ENCODE measurements at places on chromosomes 4 and X.

DNA sequence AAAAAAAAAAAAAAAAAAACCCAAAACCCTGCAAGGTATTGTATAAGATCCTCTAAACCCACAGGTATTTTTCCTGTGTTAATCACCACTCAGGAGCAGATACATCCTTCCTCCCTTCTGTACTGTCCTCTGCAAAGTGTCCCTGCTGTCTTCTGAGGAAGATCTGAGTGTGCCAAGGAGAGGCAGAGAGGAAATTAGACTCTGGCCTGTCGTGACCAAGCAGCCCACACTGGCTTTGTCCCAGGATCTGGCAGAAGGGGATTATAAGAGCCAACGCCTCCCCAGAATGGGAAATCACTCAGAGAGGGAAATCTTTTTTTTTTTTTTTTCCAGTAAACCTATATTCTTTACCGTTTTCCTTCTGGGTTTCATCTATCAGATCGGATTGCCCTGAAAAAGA is 39.6 kb downstream of the PTCHD1 start:
- DNase-seq, result no peak

DNA sequence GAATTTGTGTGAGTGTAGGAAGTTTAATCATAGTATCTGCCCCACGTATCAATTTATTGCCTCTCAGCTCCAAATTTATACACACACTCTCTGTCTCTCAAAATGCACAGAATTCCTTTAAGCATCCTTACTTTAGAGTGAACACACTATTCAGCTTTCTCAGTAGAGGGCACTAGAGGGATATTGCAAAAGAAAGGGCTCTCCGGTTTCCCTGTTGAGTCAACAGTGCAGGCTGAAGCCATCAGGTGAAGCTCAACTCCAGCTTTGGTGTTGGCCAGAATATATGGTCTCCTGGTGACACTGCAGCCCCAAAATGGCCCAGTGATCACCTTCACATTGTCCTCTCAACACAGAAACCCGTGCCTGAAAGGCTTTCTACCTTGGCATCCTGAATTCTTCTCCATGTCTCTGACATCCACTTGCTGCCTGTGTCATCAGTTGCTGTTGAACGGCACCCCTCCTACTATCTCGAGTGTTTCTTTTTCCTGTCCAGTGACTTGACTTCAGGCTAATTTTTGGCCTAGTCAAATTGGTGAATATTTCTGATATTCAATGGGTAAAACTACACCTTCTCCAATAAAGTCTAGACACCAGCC is 670.5 kb downstream of the GABRG1 start:
- DNase-seq, result no peak

DNA sequence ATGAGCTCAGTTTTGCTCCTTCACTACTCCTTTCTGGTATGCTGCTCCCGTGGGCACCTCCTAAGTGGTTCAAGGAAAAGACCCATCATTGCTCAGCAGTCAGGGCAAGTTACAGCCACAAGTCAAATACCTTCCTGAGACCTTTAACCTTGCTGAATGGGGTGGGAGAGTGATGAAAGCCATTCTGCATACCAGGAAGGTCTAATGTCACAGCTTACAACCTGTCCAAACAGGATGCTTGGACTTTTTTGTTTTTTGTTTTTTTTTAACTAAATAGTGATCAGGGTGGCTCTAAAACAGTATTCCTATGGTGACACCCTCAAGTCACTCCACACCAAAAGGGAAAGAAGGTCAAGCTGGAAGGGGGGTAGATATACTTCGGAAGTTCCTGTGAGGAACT is 93.1 kb downstream of the GPC3 start:
- DNase-seq, result no peak

GRCh38 chr4:41461780-41462307 is 76.1 kb upstream of the LIMCH1 start:
- DNase-seq, result no peak

DNA sequence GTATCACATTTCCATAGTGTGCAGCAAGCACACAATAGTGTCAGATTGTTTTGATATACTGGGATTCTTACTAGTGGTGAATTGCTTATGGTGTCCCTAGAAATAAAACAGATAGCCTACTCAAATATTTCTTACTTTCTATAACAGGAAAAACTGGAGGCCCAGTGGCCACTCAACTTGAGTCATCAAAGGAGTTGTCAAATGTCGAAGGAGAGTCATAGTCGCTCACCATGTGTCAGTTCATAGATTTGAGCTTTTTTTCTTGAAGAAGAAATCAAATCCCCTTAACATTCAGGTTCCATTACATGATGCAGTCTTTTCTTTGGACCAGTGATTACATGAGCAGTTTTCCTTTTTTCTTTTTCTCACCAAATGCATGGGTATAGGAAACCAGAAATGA is 1271.0 kb downstream of the RAPGEF2 start:
- no peak for DNase-seq

DNA sequence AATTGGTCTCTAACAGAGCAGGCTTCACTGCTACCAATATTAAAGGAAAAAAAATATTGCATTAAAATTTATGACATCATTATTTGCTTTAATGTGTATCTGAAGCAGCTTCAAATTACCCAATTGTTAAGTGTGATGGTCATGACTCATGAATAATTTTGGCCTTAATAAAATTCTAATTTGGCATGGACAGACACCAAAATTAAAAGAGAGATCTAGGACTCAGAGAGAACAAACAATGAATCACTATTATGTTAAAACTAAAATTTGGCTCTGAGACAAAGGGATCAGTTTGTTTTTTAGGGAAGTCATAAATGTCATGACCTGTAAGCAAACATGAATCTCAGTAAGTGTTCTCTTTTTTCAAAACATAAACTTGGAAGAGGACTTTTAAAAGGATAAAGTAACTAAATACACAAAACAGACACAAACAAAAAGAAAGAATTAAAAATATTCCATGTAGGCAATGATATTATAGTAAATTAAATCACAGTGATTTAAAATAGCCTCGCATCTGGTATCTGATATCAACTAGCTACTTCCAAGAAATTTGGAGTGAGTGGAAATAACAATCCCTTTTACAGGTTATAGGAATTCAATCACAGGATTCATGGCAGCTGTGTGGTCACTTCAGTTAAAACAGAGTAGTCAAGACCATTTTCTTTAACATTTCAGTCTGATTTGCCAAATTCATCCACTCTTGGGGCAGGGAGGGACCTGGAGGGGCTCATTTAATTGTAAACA is 11.6 kb downstream of the VEGFC start:
- DNase-seq, result no peak

DNA sequence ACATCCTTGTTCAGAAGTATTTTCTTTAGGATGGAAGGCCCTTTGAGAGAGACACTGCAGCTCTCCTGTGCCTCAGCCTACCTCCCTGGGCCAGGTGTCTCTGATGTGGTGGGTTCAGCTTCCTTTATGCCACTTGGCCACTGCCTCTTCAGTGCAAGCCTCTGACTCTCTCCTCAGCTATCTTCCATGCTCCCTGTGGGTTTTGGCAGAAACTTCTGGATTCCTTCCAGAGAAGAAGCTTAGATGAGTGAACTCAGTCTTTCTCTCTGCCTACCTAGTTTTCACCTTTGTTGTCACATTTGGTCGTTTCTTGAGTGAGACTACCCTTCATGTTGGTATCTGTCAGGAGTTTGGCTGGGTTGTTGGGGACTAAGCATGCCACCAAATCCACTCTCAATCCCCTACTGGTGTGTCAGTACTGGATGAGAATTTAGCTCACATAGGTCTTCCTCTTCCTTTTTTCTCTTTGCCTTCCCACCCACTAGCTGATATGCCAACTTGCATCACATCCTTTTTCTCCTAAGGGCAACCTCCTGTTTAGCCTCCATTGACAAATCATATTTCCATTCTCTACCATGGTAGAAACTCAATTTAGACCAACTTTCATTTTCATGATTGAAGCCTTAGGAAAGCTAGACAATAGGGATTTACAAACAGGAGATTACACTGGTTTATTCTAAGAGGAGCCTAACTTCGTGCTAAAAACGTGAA is 32.0 kb downstream of the IL15 start:
- no peak for DNase-seq

DNA sequence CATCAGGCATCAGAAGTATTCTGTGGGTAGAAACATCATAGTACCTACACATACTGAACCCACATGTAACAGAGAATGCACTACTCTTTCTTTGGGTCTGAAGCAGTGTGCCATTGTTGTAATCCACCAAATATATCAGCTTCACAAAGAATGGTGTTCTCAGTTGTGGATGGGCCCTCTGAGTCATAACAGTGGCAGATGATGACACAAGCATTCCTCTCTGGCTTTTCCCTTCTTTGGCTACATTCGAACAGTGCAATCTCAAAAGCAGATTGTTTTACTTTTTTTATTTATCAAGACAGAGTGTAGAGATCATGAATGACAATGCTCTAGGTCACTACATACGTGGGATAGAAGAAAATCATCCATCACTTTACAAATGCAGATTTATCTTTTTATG is 247.2 kb upstream of the EPHA5 start:
- DNase-seq, result no peak

DNA sequence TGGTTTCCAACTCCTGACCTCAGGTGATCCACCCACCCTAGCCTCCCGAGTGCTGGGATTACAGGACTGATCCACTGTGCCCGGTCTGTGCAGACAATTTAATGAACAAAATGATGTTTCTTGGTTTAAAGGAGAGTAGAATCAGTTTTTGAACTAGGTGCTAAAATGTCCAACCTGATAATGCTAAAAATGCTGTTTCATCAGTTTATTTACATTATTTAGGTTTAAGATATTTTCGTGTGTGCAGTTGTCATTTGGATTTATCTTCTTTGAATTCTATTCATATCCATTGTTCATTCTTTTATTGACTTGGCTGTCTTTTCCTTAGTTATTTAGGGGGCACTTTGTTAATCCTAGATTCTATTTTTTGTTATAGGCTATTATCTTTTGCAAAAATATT is 18.0 kb upstream of the GABRB1 start:
- DNase-seq, result no peak

DNA sequence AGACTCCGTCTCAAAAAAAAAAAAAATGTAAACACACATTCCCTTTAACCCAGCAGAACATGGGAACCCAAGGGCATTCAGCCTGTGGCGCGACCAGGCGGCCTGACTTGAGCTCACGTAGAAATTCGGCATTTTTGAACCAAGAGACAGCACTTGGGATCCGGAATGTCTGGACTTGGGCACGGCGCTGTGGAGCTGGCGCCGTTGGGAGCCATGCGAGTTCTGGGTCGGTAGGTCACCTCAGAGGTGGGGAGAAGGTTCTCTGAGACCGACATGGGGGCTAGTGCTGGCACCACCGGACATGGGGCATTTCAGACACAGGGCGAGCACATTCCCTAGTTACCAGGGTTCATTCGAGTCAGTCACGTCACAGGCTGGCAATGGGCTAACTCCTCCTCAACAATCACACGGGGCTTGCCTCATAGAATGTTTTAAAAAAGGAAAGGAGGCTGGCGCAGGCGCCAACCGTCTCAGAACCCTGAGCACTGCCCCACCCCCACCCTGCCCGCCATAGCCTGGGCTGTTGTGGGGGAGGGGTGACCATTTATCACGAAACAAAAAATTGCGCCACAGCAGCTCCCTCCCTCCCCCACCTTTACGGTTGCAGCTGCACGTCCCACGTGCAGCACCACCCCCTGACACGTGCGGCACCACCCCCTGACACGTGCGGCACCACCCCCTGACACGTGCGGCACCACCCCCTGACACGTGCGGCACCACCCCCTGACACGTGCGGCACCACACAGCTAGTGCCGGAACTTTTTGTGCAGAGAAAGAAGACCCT is at the start of gene TEX28:
TSS of gene TEX28 (minus strand) at position 334 of the 784 bp plus-strand sequence. CDS start 3,007 bp downstream, outside the sequence.
- no peak for DNase-seq

DNA sequence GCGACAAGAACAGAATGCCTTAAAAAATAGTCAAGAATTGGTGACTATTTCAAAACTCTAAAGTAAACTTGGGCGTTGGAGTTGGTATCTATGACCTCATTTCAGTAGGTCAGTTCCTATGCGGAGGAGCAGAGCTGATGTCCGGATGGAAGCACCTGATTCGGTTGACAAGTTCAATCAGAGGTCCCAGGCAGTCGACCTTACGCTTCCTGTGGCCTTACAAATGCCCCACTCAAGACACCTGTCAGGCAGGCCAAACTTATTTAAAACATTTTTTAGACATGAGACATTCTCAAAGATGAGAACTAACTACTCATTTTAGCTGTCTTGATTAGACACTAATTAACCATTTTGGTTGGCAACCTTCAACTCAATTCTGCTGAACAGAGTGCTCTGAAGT is 137.7 kb upstream of the ADAMTS3 start:
- DNase-seq, result no peak

- DNase-seq, result no peak
These were observed 156.1 kb downstream of the GPAT3 start for GRCh38 chr4:83692028-83692427.

DNA sequence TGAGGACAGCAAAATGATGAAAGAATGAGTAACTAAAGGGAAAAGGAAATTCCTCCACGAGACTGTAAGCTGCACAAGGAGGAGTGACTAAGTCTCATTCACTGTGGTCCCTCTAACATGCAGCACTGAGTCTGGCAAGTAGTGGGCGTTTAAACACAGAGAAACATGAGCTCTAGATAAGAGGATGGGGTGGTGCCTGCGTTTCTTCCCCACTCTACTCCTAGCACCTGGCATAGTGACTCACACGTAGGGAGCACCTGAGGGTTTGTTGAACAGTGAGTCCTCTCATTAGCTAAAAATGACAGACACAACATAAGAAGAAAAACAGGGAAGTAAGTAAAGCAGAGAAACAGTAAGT is 105.8 kb upstream of the CBR4 start:
- no peak for DNase-seq

GRCh38 chrX:126820700-126821420 is 1.3 kb downstream of the PRR32 start:
- DNase-seq, result no peak

- no peak for DNase-seq
These were observed 6.8 kb downstream of the MMAA start for GRCh38 chr4:145625677-145626622.

DNA sequence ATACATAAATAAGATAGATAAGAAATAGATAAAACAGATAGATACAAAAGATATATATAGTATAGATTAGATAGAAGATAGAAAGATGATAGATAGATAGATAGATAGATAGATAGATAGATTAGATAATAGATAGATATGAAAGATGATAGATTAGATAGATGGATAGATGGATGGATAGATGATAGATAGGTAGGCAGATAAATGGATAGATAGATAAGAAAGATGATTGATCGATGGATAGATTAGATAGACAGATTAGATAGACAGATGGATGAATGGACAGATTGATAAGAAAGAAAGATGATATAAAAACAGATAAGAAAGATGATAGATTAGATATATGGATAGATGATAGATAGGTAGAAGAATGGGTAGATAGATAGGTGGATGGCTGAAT is 90.3 kb downstream of the SMIM20 start:
- no peak for DNase-seq

Measured in stimulated activated CD4-positive, alpha-beta T cell treated with anti-CD3 and anti-CD28 coated beads, Interleukin-1b, Interleukin-23, amount 100 ng/mL, for 1 hour (primary cell).